ENCODE measurements at places on chromosomes 3 and 15. TPM values are rescaled to one million over a fixed set of nuclear protein-coding genes. Genes with fewer than 3 reads are reported as not detected.

Gene CHDH
- 0.81 TPM for total RNA-seq

Gene PRTG
- 2.2 TPM for total RNA-seq

DNA sequence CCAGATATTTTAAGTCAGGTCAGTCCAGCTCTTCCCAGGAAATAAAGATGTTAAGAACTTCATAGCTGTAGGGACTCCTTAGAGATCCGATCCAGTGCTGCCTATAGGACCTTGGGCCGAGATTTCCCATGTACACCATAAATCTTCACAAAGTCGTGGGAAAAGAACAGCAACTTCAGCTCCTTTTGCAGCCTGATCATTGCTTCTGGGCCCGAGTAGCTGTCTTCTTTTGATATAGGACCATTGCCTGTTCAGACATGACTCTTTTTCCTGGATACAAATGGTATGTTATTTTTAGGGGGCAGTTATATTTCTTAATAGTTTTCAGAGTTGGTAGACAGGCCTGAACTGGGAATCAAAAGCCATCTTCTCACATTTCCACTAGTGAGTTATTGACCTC, 20.5 kb downstream of the IL1RAP start:
- DNase-seq = no peak

- DNase-seq = no peak
Measured at GRCh38 chr3:50657407-50657806, 17.3 kb upstream of the DOCK3 start.
